ENCODE measurements at places on chromosomes 6 and 20.

GRCh38 chr20:2521369-2522305 lies 12.9 kb upstream of the ZNF343 start:
- DNase-seq: no peak

GRCh38 chr6:21874372-21874771 lies 280.8 kb downstream of the SOX4 start:
- DNase-seq: no peak

GRCh38 chr20:31709939-31710338 lies 12.7 kb downstream of the BCL2L1 start:
- DNase-seq: no peak

- peak; percentile 19 for DNase-seq
Measured at GRCh38 chr6:125099211-125100073, 54.1 kb upstream of the TPD52L1 start.

DNA sequence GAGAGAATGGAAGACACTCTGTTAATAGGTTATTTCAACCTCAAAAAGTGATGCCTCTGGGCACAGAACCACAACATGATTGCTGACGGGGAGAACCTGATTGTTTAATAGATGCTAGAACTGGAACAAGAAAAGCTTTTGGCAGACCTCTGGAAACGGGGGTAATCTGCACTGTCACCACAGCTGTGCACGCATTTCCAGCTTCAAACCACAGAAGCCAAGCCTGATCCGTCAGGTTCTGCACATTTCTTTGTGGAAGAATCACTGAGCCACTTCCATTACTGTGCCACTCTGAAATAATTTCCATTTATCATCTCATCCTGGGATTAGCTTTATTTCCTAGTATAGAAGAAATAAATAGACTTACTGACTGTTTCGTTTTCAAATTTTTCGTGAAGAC lies 309.3 kb downstream of the FARS2 start:
- no peak for DNase-seq

DNA sequence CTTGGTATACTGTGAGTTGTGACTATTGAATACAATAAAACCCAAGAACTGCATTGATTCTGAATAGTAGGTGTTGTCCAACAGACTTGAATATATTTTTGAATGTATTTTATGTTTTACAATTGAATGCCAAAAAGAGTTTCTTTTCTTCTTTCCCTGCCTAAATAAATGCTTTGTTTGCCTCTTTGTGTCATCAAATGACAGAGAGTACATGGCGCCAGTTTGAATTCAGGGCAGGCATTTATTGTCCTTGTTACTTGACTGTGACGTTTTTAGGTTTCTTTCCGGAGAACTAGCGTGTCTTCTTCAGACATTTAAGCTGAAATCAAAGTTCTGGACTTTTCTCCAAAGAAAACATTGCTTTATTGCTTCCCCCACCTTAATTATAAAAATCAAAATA lies 16.6 kb downstream of the KIF3B start:
- DNase-seq: no peak

DNA sequence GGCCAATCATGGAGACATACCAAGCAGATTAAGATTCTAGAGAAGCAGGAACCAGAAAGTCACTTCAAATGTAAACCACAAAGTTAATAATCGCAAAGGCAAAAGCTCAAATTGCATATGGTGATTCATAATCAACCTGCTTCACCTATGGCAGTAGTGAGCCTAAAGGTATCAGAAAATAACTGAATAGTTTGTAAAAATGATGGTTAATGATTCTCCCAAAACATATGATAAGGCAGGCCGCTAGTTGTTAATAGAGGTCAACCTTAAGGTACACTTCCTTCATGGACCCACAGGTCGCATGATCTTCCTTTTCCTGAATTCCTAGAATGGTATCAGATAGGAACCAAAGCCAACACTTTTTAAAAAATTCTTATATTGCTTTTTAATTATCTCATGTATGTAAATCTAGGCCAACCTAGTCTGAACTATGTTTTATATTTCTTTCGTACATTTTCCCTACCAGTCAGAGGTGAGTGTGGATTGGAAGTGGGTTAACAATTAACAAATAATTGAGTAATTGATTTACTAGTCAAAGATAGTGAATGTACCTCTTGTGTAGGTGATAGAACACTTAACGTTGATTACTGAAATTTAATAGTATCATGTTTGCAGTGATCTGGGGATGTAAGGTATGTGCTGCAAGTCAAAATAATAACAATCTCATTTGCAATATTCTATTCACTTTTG lies 16.4 kb downstream of the TAAR2 start:
- no peak for DNase-seq

DNA sequence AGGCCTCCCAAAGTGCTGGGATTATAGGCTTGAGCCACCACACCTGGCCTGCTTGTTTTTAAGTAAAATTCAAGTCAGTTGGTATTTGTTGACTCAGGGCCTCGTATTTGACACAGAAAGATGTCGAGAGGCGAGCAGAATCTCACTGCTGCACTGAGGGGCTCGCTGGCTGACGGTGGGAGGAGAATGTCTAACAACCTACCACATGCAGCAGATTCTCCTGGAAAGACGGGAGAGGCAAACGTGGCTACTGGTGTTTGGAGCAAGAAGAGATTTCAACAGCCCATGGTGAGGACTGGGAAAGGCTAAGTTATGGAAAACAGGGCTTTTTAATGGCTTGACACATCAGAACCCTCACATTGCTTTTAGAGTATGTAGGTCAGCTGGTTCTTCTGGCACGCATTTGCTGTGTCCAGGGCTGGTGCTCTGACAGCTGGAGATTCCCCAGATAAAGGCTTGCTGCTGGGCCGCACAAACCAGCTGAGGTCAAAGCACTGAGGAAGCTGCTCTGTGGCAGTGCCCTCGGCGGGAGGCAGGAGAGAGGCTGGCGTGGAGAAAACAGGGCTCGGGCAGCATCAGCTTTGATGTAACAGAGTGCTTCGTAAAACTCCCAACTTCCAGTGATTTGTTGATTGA lies 84.2 kb upstream of the FRMD1 start:
- no peak for DNase-seq

DNA sequence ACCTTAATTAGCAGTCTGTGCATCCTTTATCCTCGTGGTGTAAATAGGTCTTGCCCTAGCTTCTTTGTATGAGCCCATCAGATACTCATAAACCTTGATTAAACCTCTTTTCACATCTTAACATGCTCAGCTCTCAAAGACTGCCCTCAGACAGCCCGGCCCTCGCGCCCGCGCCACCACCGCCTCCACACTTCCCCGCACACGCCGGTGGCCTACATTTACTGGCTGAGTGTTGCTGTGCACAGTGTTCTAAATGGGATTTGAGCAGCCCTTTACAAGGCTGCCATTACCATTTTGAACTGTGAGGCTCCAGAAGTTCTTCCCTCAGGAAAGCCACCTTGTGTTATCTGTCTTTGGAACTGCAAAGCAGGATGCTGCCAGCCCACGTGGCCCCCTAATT lies 63.0 kb upstream of the INSM1 start:
- no peak for DNase-seq

DNA sequence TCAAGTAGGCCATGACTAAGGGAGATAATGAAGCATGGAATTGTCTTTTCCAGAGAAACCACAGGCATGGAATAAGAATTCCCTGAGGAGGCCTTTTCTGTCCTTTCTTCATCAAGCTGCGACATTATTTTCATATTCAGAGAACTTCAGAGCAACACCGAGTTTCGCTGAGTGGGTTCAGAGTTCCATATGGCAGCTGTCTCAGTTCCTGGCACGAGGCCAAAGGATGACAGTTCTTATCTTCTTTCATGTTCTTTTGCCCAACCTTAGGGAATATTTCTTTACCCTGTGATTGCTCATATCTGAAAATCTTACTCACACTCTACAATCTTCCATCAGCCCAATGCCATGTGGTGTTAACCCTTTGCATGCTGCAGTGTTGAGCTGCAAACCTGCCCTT lies 135.3 kb upstream of the BMP2 start:
- no peak for DNase-seq

GRCh38 chr6:41607736-41608135 lies 30.5 kb upstream of the MDFI start:
- DNase-seq: no peak

GRCh38 chr6:166618251-166618650 lies 8.8 kb downstream of the RPS6KA2 start:
- no peak for DNase-seq

GRCh38 chr6:16760516-16761470 lies at the start of gene ATXN1:
Gene ATXN1, minus strand, starts transcription at chr6:16761460.
- DNase-seq: peak; percentile 50

DNA sequence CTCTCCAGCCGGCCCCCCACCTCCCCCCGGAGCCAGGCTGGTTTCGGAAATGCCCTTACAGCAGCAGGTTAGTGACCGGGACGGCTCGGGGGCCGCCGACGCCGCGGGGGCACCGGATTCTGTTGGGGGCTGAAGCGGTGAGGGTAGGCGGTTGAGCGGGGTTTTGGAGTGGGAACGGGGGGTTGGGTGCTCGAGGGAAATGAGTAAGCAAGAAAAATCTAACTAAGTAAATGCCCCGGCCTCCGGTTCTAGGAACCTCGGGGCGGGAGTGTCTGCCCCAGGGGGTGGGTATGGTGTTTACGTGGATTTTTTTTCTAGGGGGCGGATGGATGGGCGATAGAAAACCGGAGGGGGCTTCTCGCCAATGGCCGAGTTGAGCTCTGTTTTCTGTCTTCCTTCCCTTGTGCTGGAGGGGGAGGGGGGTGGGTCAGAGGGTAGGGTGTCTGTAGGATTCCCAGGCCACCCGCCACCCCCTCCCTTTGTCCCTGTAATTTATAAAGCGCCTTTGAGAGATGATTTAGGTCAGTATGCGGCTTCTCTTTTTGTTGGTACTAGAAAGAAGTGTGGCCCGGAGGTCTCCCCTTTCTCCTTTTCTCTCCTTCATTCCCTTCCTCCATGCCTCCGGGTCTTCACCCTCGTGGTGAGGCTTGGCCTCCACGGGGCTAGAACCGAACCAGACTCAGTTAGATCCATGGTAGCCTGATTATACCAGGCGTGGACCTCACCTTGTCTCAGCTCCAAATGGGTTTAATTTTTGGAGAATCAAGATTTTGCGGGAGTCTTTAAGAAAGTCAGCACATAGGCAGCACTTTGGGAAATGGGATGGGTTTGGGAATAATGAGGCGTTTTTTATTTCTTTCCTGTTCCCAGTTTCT lies 2.3 kb downstream of the E2F3 start:
- peak; percentile 42 for DNase-seq

DNA sequence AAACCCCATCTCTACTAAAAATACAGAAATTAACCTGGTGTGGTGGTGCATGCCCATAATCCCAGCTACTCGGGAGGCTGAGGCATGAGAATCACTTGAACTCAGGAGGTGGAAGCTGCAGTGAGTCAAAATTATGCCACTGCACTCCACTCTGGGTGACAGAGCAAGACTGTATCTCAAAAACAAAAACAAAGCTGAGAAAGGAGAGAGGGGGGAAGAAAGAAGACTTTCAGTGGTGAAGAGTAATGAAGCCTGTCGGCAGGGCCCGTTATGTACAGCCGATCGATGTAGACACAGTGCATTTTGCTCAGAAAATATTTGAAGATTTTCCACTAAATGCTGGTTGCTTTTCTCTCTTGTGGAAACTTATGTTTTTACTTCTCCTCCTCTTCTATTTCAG lies 13.8 kb downstream of the VAPB start:
- no peak for DNase-seq
